ENCODE measurements at places on chromosomes 6 and 20.
A peak's percentile ranks its signal among the peaks of the same experiment; 100 is the strongest.

- DNase-seq = no peak
These were observed 34.8 kb downstream of the NR2E1 start for GRCh38 chr6:108200631-108201030.

DNA sequence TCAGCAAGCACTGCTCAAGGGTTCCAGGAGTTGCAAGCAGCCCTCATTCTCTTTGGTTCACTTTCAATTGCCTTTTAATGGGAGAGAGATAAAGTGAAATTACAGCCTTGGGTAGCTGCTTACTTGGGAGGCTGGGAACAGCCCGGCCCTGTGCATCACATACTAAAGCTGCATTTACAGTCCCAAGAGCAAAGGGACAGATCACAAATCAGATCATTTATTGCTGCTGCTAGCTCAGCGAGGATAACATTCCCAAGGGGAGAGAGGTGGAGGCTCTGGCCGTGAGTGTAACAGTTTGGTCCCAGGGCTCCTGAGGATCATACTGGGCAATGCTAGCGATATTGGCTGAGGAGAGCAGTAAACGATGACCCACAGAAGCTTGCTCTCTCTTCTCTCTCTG, 133.1 kb downstream of the CDH26 start:
- no peak for DNase-seq

DNA sequence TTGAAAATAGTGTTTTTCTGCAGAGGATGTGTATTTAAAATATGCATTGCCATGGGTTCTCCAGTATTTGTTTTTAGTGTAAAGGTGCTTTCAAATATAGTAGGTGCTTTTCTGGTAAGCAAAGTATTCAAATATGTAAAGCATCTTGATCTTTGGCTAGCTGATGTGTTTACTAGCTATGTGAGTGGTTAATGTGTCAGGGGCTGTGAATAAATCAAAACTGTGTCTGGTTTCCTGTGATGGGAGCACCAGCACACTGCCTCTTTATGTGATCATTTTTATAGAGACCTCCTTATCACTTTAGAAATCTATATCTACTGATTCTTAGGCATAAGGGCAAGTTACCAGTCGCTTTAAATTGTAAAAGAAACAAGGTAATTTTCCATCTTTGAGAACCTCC, 388.9 kb upstream of the MAN1A1 start:
- DNase-seq = no peak

DNA sequence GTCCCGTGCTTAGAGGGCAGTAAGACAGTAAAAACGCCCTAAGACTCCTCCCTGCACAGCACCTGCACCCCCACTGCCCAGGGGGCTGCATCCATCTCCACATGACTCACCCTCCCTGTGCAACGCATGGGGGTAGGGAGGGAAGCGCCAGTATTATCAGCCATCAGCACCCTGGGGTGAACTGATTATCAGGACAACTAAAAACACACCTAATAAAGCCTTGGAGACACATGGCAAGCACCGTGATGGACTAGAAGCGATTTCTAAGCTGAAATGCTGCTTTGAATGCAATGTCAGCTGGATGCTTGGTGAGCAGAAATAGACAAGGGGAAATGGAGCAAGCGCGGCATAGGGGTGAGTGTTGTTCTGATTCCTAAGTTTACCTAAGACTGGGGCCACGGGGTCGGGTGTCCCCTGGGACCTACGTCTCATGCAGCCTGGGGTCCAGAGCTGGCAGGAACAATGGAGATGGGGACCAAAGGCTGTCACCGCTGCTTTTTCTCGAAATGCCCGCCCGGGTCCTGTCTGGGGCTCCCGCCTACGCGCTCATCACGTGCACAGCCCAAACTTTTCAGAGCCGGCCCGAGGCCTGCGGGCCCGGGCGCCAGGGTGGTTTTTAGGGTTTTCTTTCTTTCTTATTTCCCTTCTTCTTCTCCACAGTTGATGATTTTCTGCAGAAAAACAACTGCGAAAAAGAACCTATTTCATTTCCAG, 702 bp upstream of the TNFAIP3 start:
- DNase-seq = no peak

- no peak for DNase-seq
These were observed 54.4 kb upstream of the CCDC28A start for GRCh38 chr6:138719011-138719635.

DNA sequence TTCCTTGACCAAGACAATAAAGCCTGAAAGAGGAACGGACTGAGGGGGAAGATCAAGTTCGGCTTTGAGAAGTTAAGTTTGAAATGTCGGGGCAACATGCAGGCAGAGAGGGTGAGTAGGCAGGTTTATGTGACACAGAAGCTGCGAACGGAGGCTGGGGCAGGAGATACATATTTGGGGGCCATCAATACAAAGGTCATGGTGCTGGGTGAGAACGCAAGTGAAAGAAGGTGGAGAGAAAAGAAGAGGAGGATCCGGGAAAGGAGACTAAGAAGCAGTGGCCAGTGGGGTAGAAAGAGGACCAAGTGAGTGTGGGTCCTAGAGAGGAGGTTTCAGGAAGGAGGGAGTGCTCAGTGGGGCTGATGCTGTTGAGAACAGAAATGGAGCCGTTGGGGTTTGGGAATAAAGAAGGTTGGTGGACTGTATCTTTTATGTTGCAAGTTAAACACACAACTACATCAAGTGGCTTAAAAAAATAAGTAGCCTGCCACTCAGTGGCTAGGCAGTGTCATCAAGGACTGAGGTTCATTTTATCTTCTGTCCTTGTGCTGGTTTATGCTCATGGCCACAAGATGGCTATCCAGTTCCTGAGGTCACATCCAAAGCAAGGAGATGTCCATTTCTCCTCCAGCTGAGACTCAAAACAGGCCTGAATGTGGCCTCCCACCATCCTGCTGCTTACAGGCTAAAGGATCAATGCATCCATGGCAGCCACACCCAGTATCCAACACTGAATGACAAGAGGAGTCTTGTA, 1.7 kb upstream of the BLCAP start:
- DNase-seq = no peak

- no peak for DNase-seq
These were observed 118.4 kb downstream of the MYLK4 start for GRCh38 chr6:2632368-2632767.

DNA sequence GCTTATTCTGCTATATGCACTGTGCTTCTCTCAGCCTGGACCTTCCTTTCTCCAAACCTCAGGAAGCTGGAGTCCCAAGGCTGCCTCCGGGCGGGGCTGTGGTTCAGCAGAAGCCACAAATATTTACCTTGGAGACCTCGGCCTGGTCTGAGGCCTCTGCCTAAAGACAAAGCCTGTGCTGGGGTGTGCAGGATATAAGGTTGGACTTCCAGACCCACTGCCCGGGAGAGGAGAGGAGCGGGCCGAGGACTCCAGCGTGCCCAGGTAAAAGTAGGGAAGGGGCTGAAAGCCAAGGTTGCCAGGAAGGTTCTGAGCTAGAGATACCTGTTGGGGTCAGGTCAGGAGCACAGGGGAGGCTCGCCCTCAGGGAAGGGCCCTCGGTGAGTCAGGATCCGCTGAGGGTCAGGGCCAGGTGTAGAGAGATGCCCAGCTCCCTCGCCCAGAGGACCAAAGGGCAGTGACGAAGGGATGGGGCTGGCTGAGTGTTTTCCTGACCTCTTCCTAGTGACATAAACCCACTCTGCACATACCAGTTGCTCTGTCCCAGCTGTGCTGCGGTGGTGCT, at the start of gene BPIFB1:
TSS of gene BPIFB1 (plus strand) at position 224 of the 565 bp plus-strand sequence. CDS start 2,860 bp downstream, outside the sequence.
- no peak for DNase-seq

GRCh38 chr20:19602675-19603375, 155.2 kb upstream of the RIN2 start:
- no peak for DNase-seq

- DNase-seq = no peak
These were observed 1.5 kb downstream of the ZC3H12D start for GRCh38 chr6:149483334-149483725.

- no peak for DNase-seq
These were observed 9.9 kb upstream of the HIVEP2 start for GRCh38 chr6:142954844-142955243.

GRCh38 chr6:135351635-135352034, 145.9 kb downstream of the AHI1 start:
- no peak for DNase-seq

DNA sequence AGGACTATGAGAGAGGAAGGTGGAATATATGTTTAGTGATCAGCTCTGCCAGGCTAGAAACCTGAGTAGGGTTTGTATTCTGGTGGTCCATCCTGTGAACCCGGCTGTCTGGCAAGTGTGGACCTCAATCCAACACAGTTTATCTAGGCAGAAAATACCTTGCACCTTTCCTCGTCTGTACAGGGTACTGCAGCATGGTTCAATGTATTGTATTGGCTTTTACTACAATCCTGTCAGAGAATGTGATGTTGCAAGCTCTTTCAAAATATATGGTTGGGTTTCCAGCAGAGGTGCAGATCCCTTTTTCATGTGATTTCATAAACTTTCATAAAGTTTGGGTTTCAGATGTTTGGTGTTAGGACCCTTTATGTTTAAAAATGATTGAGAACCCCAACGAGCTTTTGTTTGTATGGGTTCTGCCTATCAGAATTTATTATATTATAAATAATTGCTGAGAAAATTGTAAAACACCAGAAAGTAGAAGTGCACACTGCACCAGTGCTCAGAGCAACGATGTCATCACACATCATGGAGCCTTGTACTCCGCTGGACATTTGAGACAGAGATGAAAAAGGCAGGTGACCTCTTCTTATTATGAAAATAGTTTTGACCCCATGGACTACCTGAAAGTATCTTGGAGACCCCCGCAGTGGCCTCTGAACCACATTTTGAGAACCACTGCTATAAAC, 106.6 kb downstream of the RTN4IP1 start:
- no peak for DNase-seq

GRCh38 chr6:38213251-38213658, 393.7 kb downstream of the ZFAND3 start:
- DNase-seq = no peak

- DNase-seq = no peak
These were observed 21.0 kb downstream of the RNASET2 start for GRCh38 chr6:166935353-166935752.

GRCh38 chr6:44631968-44632367, 244.5 kb downstream of the CDC5L start:
- no peak for DNase-seq

DNA sequence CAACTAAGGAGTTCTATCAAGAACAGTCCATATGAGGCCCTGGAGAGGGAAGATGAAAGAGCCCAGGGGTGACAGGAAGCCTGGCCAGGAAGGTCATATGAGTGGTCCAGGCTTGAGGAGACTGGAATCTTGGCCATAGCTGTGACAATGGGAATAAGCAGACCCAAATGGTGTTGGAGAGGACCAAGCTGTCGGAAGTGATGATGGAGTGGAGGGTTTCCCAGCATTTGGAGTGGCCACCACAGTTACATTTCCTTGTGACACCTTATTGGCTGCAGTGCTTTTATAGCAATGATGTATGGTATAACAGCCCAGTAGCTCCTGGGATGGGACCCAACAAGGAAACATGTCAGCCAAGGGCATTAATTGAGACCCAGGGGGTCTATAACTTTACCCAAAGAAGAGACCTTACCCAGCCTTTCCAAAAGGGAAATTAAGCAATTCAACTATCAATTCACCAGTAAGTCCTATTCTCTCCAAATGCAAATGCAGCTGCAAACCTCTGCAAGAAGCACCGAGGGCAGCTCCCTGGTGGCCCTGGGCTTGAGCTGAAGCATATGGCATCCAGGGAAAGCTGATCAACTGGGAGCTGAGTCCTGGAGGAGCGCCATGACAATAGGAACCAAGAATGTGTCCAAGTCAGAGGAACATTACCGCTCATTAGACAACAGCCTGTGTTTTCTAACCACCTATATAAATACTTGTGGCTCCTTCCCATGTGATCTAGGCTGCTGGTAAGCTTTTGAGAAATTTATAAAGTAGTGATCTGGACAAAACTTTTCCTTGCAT, 219.4 kb downstream of the SOD2 start:
- DNase-seq = no peak

DNA sequence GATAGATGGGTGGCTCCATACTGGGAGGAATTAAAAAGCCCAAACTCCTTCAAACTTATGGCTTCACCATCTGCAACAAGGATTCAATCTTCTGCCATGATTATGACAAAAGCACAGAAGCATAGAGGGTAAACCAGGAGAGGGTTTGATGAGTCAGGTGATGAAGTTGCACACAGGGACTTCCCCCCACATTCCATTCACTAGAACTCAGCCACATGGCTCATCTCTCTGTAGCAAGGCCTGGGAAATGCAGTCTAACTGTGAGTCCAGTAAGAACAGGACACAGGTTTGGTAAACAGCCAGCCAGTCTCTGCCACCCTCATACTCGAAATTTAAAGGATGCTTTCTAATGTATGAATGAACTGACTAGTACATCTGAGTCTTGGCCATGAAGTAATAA, 142.9 kb downstream of the HIVEP2 start:
- DNase-seq = no peak

- no peak for DNase-seq
These were observed 154.3 kb downstream of the BCAS1 start for GRCh38 chr20:53916173-53916512.

DNA sequence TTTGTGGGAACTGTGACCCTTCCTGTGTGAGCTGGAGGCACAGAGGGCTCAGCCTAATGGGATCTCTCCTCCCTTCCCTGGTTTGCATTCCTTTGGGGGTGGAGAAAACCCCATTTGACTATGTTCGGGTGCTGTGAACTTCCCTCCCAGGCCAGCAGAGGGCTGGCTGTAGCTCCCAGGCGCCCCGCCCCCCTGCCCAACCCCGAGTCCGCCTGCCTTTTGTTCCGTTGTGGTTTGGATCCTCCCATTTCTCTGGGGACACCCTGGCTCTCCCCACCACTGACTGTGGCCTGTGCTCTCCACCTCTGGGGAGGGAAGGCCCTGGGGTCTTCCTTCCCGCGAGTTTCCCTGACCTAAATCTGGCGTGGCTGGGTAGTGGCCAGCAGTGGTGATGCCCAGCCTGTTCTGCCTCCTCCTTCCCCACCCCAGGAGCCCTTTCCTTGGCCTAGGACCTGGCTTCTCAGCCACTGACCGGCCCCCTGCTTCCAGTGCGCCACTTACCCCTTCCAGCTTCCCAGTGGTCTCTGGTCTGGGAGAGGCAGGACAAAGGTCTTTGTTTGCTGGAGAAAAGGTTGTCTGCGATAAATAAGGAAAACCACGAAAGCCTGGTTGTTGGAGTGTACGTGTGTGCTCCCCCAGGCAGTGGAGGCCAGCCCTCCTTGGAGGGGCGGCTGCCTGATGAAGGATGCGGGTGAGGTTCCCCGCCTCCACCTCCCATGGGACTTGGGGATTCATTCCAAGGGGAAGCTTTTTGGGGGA, 4.9 kb downstream of the VEGFA start:
- DNase-seq = peak; percentile 88

GRCh38 chr6:111427341-111428116, 55.5 kb downstream of the REV3L start:
- DNase-seq = no peak

- DNase-seq = no peak
These were observed 2.5 kb downstream of the RBM39 start for GRCh38 chr20:35739294-35740163.
